ENCODE measurements at places on chromosomes 7 and 10.

DNA sequence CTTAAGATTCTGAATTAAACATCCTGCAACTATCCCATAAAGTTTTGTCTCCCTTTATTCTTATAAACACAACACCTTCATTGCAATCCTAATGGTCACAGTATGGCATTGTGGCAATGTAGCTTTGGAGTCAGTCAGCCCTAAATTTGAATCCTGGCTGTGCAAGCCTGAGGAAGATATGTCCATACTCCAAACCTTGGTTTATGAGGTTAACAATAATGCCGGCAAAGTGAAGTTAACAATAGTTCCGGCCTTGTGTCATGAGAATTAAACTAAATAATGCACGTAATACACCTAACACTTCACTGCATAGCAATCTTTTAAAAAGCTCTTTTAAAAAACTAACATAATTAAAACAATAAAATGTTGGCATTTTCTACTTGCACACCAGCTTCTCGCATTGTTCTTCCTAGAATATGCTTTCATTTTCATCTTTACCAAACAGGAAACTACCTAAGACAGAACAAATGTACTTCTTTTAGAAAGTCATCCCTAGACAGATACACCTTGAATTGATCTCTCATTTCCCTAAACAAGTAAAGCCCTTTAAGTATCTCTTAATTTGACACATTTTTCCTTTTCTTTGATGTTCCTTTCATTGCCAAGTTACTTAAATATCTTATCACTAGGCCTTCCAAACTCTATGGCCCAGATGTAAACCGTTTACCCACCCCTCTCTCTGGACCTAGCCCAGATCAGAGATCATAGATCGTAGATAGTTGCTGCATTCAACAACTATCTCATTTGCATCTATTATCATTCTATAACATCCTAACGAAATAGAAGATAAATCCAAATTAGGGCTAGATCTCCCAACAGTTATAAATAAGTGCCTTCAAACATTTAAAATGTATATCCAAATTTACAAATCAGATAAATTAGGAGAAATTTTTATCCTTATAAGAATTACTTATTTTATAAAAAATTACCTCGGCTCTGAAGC, 66.7 kb downstream of the CREB3L2 start:
- DNase-seq, result no peak

DNA sequence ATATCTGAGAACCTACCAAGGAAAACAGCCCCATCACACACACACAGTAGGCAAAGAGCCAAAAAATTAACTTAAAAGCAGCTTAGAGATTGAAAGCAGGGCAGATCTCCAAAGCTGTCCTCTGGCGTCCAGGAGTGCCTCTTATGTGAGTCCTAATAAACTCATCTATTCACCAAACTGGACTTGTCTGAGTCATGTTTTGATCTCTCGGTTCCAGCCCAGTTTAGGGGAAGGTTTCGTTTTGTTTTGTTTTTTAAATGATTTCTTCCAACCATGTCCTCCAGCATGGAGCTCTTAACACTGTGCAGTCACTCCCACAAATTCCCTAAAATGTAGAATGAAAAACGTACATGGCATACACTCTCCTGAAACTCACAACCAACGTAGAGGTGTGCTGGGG, 6.7 kb upstream of the PRSS37 start:
- DNase-seq, result no peak

GRCh38 chr10:59801171-59801570, 47.9 kb upstream of the MRLN start:
- no peak for DNase-seq

DNA sequence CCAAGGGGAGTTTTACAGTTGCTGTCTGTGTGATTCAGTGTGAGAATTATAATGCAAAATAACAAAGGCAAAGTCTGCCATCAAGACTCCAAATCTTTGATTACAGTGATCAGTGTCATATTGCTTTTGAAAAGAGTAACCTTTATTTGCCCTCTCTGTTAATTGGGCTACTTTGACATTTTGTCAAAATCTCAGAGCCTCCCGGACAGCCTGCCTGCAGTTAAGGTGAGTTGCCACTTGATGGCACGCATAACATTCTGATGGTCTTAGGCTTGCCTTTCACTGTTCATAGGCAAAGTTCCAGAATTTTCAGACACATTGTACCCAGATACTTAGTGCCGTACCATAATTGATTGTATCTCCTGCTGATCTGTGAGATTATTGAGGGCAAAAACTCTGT, 253.5 kb downstream of the ABCA13 start:
- DNase-seq, result no peak

DNA sequence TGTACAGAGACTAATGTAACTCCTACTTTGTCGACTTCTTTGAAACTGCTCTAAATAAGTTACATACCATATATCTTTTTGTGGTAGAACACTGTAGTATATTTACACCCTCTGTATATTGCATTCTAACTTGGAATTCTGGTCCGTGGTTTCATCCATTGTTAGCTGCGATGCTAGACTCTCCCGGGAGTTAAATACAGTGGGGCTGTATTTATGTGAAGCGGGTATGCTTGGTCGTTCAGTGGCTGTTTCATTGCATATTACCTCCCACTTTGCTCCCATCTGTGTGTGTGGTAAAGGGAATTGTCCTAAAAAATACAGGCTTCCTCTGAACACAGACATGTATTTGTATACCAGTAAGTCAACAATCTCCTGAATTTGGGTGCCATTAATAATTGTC, 231.1 kb downstream of the SLC25A13 start:
- no peak for DNase-seq

- DNase-seq, result no peak
Measured at GRCh38 chr10:15652117-15652516, 67.6 kb downstream of the ITGA8 start.

- no peak for DNase-seq
Measured at GRCh38 chr10:110651044-110651958, 7.2 kb downstream of the RBM20 start.

- no peak for DNase-seq
Measured at GRCh38 chr10:48364659-48365405, 58.4 kb downstream of the MAPK8 start.

DNA sequence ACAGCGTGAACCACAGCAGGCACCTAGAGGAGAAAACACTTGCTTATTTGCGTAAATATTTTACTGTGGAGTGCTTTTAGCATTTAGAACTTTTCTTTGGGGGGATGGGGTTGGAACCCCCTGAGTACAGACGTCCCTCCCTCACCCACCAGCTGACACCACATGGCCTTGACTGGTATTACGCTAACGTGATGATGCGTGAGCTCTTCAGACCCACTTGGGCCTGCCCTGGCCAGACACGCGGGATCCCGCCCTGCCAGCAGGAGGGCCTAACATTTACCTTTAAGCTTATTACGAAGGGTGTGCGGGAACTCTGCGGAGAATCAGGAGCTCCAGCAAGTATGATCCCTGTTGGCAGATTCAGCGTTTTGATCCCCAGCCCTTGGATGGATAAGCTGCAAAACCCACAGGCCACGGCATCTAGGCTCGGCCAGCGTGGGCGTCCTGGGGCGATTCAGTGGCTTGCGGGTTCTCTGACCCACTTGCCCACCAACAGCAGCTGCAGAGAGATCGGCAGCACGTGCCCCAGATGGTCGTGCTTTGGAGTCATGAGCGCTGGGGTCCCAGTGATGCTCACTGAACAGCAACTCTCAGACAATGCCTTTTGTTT, 545.5 kb upstream of the FOXK1 start:
- no peak for DNase-seq

DNA sequence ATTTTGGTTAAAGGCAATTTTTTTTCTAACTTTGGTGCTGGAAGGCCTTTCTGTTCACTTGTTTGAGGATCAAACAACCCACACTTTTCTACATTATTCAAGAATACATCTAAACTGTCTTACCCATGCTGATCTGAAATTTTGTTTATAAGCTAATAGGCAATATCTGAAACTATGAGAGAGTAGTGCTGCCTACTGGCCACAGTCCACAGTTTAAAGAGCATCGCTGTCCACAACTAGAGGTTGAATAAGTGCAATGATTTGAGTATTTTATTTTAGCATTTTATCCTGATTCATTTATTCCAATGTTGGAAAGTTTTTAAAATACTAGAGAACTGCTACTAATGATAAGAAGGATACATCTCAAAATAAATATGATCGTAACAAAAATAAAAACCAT, 306.9 kb downstream of the ELMO1 start:
- no peak for DNase-seq

GRCh38 chr10:90890347-90890746, 18.6 kb downstream of the RPP30 start:
- DNase-seq, result no peak

- no peak for DNase-seq
Measured at GRCh38 chr7:47078241-47078640, 503.7 kb downstream of the TNS3 start.

DNA sequence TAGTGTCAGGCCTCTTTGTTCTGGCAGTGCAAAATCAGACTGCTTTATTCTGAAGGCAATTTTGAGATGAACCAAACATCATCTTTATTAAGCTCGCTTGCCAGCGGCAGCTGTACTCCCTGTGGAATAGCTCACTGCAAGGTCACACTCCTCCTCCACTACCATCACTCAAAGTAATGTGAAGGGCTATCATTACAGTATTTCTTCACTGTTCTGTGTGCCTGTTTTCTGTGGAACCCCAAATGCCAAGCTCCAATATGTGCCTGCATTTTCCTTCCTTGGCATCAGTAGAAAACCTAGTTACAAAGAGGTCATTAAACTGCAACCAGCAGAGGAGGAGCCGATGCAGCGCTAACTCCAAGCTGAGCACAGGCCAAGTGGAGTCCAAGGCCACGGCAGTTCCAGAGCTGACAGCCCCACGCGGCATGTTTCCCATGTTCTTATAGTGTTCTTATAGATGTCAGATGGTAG, 21.4 kb downstream of the BCCIP start:
- no peak for DNase-seq

GRCh38 chr7:4805110-4805983, 29.9 kb downstream of the AP5Z1 start:
- no peak for DNase-seq

DNA sequence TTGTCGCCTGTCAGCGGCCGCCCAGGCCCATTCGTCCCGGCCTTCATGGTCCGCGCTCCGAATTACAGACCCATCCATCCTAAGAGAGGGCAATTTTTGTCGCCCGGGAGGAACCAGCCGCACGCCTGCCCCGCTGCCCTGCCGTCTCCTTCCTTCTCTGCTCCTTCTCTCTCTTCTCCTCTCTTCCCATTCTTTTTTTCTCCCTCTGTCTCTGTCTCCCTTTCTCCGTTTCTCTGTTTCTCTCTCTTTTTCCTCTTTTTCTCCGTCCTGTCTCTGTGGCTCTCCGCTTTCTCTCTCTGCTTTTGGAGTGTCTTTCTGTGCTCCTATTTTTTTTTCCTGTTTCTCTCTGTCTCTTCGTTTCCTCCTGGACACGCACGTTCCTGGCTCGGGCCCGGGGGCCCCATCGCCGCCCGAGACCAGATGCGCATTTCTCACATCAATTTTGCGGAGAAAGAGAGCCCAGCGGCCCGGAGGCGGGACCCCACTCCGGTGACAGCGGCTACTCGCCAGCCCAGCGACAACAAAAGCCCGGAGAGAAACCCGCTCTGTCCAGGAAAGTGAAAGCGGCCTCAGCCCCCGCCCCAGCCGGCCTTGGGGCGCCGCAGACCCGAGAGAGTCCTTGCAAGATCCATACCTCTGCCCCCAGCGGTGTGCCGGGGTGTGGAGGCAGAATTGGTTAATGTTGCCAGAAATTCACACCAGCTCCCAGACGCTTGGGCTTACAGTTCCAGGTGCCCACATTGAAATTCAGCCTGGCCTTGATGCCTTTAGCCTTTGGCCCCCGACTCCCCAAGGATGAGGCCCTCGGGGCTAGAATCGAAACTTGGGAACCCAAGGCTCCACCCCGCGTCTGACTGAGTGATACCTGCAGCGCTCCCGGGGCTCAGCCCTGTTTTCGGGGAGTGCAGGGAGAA, 4.1 kb downstream of the LBX1 start:
- DNase-seq, result no peak

DNA sequence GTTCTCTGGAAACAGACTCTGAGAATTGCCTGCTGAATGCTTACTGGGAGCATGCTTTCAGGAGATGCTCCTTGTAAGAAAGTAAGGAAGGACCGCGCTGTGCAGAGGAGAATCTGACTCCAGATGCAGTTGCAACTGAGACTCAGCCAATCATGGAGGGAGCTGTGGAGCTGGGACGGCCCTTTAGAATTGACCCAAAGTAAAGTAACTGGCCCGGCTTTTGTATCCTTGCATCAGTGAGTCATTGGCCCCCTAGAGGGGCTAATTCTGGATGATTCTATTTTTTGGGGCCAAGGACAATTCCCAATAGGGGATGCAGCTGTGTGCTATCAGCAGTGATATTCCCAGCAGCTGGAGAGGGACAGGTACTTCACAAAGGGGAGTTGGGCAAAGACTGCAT, 170.4 kb downstream of the PTEN start:
- no peak for DNase-seq

DNA sequence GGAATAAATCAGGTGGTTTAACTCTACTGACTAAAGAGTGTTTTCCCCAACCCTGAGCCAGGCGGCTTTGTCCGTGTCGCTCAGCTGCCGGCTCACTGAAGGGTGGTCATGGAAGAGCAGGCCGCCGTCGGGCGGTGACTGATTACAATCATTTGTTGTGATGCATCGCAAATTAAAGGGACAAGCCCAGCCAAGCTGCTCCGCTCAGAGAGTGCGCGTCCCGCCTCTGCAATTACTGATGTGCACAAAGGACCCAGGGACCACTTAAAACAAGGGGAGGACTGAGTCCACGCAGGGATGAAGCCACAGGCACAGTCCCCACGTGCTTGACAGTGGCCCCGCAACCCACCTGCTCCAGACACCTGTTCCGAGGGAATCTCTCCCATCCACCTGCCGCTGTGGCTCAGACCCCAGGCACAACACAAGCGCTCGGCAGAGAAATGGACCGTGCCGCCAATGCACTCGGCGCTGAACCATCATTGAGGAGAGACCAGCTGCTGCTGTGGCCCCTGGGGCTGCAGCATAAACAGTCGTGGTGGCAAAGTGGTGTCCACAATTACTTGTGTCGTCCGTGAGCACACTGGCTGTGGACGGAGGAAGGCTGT, 526.5 kb downstream of the PTPRN2 start:
- no peak for DNase-seq

DNA sequence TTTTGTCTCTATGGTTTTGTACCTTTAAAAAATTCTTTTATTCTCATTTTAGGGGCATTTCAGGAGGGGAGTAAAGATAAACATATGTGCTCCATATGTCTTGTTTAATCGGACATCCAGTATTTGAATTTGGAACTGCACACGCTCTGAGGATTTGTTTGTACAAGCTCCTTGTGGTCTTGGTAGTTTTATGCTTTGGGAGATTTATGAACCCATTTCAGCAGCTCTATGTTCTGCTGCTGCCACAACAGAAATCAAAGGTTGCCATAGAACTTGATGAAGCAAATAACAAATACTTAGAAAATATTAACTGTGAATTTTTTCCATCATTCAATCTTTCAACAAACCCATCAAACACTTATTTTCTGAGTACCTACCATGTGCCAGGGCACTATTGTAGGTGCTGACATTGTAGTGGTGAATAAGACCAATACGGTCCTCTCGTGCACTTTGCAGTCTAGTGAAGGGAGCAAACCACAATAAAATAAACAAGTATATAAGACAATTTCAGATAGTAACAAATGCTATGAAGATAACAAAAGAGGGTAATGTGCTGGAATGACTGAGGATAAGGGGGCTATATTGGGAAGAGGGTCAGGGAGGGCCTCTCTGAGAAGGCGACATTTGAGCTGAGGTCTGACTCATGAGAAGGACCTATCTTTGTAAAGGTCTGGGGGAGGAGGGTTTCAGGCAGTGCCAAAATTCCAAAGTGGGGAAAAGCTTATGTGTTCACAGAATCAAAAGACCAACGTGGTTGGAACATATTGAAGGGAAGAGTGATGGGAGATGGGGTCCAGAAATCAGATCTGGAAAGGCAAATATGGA, 30.4 kb downstream of the MYPN start:
- DNase-seq, result no peak

GRCh38 chr10:50289196-50289595, 37.9 kb upstream of the ASAH2 start:
- DNase-seq, result no peak

All from activated CD8-positive, alpha-beta memory T cell treated with anti-CD3 and anti-CD28 coated beads for 1 hour (primary cell).